T-helper 22 cell (primary cell): ENCODE measurements at places on chromosomes 13 and 19.

DNA sequence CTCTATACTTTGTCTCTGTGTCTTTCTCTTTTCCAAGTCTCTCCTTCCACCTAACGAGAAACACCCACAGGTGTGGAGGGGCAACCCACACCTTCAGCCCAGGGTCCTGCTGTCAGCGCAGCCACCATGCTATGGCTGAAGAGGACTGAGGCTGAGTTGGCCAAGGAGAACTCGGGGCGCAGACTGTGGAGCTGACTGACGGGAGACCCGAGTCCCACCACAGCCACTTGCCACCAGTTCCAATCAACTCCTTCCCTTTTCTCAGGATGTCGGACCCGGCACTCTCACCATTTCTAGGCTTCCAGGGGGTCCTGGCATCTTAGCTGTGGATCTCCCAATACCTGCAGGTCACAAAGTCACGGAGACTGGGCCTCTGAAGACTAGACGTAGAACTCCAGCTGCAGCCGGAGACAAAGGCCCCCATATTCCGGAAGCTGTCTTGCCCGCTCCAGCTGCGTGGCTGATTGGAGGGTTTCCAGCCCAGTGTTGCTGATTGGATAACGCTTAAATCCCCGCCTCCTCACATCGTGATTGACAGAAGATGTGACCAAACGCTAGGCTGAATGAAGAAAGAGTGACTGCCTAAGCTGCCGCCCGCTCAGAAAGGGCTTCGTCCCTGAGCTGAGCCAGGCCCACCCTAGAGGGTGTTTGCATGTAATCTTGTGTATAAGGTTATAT is 63.6 kb downstream of the ZNF429 start:
- peak; percentile 82 for DNase-seq

DNA sequence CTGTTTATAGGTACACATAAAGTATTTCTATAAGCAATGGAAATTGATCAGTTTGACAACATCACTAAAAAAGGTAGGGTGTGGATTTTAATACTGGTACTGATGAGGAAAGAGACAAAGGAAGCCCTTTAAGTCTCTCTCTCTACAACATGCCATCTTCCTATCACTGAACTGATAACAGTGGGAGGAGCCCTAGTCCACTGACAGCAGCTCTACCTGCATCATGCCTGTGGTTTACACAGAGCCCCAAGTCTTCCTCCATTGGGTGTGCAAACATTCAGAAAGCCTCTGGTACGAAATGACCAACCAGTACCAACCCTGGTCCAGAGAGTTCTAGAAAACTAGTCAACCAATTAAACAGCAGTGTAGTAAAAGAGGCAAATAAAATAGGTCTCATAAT is 53.4 kb downstream of the KLF12 start:
- no peak for DNase-seq

DNA sequence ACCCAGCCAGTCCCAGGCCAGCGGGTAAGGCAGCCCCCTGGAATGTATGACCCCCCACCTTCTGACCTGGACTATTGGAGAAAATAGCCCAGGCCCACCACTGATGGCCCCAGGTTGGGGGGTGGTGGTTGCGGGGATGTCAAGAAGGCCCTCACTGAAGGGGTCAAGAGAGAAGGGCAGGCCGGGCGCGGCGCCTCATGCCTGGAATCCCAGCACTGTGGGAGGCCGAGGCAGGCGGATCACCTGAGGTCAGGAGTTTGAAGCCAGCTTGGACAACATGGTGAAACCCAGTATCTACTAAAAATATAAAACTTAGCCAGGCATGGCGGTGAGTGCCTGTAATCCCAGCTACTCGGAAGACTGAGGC is 1.5 kb upstream of the ADAMTSL5 start:
- DNase-seq = no peak

DNA sequence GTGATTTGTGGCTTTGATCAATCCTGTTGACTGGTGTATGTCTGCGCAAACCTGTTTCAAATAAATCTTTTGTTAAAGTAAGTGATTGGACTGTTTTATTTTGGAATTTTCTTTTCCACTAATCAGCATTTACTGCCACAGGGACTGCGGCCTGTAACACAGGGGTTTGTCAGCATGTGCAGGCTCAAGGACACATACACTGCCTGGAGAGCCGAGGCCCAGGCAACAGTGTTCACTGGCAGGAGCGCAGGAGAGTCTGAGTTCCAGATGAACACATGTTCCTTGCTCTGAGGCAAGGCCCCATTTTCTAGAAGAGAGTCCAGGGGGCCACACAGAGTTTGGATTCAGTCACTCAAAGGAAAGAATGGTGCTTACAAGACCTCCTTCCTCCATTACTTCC is 26.0 kb downstream of the SHISA2 start:
- no peak for DNase-seq

DNA sequence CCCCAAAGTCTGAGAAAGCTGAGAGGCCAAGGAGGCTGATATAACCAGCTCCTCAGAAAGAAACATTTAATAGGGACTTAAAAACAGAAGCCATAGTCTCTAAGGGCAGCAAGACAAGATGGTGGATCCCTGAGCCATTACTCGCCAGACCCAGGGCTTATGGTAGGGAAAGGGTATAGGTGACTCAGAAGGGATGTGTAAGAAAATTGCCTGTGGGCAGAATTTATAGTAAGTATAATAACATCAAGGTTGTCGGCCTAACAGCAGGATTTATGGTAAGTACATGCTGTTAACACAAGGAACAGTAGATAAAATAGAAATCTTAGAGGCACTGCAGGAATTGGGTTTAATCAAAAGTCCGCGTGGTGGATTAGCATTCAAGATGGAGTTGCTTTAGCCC is 14.7 kb downstream of the KBTBD6 start:
- DNase-seq = no peak

- no peak for DNase-seq
These were observed 25.9 kb downstream of the COMP start for GRCh38 chr19:18765224-18765623.

- peak; percentile 67 for DNase-seq
These were observed 8.0 kb downstream of the MYO1F start for GRCh38 chr19:8569066-8569771.

DNA sequence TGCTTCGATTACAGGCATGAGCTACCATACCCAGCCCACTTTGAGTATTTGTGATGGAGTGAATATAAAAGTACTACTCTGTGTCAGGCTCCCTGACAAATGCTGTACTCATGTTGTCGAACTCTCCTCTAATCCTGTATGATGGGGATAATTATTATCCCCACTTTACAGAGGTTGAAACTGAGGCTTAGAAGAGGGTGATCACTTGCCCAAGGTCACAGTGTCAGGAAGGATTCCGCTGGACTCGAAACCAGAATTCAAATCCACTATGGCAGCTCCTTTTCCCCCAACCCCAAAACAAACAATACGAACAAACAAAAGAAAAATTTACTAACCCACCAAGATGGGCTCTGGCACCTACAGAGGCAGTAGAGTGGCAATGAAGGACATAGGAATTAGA is 1.7 kb upstream of the PPP5C start:
- DNase-seq = no peak

DNA sequence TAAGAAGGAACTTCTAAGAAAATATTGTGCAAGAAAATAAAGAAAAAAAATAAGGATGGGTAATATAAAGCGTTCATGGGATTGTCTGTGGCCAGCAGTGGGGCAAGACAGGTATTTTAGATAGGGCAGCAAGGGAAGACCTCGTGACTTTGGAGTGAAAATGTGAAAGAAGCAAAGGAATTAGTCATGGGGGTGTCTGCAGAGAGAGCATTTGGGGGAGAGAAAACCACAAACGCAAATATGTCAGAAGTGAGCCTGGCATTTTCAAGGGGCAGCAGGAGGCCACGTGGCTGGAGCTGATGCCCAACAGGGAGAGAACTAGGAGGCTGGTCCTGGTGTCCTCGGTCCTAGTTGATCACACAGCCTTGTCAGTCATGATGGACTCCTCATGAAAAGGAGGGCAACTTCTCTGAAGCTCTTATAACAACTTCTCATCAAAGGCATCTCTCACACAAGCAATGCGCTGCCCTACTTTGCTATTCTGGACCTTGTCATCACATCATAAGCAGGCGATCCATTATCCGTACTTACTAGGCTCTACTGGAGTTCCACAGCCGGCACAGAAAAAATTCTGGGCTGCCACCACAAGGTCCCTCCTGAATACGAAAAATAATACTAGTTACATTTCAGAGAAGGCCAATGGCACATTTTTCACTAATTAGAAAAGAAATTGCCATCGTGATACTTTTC is 31.0 kb downstream of the RUBCNL start:
- DNase-seq = no peak

GRCh38 chr13:42494157-42494556 is 79.8 kb upstream of the TNFSF11 start:
- DNase-seq = no peak

- no peak for DNase-seq
These were observed at the start of gene SIGLEC9 for GRCh38 chr19:51124729-51125128. TSS of gene SIGLEC9 (plus strand) at chr19:51124906. CDS start at chr19:51124975, 69 bp downstream.

- DNase-seq = no peak
These were observed 486 bp downstream of the ZNF808 start for GRCh38 chr19:52527956-52528351.

GRCh38 chr19:6113616-6114188 is 3.4 kb upstream of the RFX2 start:
- no peak for DNase-seq

GRCh38 chr13:28626266-28626665 is 32.7 kb upstream of the POMP start:
- no peak for DNase-seq

GRCh38 chr19:7865262-7865911 is 8.8 kb downstream of the PRR36 start:
- DNase-seq = no peak

DNA sequence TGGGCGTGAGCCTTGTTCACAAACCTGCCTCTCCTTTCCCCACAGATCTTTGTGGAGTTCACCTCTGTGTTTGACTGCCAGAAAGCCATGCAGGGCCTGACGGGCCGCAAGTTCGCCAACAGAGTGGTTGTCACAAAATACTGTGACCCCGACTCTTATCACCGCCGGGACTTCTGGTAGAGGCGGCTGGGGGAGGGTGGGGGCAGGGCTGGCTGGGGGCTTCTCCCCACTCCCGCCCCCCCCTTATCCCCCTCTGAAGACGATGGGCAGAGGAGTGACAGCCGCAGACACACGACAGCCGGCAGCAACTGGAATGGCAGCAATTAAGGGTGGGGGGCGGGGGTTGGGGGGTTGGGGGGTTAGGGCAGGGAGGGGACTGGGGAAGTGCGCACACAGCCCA is 1.1 kb upstream of the EPN1 start:
- DNase-seq = no peak

- no peak for DNase-seq
These were observed 39.6 kb downstream of the NUMBL start for GRCh38 chr19:40650749-40651305.

GRCh38 chr19:42532891-42533290 is 4.6 kb upstream of the CEACAM1 start:
- no peak for DNase-seq

DNA sequence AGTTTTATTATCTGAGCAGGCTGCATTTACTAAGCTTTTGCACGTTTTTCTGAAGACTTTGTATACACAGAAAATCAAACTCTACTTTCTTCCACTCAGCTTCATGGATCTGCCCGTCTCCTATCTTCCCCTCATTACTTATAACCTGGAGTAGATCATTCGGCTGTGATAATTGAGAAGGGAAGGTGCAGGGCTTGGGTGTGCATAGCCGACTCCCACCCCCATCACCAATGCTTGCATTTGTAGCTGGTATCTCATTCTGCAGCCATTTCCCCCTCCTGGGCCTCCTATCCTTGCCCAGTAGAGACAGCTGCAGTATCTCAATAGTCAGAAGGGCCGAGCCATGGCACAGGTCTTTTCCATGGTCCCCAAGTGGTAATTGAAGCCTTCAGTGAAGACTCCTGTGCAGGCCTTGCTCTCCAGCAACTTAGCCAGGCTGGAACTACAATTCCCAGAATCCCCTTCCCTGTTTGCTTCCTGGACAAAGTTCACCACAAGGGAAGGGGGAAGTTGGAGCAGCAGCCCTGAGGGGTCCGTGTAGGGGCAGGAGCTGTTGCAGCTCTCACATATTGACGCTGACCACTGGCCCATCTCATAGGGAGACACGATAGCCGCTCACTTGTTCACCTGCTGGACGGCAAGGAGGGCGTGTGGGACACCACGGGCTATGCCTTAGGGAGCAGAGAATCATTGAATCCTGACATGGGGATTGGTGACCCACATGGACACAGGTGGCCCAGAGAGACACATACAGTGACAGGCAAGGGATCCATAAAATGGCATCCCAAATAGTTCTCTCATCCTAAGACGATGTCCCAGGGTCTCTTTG is 2.1 kb upstream of the SIGLEC8 start:
- DNase-seq = no peak

DNA sequence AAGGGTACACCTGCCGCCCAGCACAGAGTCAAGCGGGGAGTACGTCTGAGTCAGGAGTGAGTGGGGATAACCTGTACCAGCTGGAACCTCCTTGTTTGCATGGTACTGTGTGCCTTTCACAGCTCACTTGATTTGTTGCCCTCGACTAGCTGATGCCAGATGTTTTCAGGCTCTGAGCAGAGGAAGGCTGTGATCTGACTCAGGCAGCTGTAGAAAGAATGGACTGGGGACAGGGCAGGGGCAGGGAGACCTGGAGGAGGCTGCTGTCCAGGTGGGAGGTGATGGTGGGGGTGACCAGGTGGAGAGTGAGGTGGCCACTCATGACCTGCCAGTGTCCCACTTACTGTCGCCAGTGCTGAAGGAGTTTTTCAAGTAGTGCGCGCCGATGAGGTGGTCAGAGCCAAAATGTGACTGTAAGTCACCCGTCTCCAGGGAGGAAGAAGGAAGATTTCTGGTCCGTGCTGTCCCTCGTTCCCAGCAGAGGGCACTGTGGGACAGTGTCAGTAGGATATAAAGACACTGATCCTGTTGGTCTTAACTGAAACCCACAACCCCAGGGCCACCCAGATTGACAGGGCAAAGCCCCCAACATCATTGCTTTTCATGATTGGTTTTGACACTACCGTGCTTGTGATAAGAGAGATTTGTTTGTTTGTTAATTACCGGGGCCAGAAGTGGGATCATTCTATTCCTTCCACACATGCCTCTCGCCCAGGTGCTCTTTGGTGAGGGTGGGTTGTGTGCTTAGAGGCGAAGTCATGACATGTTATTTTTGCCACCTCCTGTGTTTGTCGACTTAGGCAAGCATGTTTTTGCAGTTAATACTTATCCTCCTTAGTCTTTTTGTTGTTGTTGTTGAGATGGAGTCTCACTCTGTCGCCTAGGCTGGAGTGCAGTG is 128.4 kb downstream of the DPF1 start:
- DNase-seq = no peak
